NCI-H2107 (cell line): ENCODE measurements at places on chromosomes 1 and 21.
A peak's percentile ranks its signal among the peaks of the same experiment; 100 is the strongest.

GRCh38 chr1:7265771-7266371 is 480.6 kb downstream of the CAMTA1 start:
- no peak for DNase-seq

- DNase-seq, result no peak
Observed at GRCh38 chr1:69940816-69941215, 264.6 kb downstream of the LRRC40 start.

DNA sequence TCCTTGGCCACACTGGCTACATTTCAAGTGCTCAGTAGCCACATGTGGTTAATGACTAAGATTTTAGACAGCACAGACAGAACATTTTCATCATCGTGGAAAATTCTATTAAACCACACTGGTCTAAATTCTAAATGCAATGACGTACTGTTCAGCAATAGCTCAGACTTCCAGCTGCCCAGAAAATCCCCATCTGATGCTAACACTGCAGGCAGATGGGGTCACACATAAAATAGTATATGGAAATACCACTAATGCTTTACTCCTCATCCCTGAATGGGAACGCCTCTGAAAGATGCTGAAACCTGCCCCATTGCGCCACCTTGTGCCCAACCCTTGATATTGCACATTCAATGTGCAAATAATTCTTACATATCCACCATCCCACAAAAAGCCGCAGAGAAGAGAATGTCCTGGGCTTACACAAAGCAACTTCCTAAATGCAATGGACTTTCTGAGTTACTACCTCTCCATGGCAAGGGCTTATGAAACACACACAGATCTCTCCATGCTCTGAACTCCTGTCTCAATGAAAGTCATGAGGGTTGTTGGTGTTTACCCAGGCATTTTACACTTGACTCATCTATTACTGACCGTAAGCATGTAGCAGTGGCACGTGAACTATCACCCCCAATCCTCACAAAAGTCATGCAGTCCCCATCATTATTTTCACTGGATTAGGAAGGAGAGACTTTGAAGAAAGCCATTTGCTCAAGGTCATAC is 20.3 kb upstream of the SLC5A9 start:
- peak; percentile 49 for DNase-seq

DNA sequence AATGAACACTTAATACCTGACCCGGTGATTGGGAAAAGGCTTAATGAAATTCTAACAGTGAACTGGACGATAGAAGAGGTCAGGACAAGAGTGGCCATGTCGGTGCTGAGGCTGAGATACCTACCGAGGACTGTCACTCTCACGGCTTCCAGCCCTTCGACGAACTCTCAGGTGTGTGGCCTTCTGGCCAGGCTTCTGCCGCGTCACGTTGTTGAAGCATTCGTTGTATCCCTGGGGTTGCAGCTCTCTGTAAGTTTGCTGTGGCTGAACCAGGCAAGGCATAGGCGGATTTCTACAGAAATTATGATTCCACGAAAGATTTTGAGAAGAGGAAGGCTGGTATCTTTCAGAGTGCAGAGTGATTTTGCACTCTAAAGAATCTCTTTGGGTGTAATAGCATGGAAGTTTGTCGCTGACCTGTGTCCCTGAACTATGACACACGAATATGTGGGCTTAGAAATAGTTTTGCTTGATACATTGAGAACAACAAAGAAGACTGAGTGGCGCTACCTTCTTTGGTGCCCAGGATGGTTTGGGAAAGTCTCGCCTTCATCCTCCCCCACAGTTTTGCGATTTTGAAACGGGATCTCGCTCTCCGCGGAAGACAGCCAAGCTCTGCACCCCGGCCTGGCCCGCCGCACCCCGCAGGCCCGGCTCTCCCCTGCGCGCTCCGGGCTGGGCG is 403 bp upstream of the EPHX4 start:
- no peak for DNase-seq

DNA sequence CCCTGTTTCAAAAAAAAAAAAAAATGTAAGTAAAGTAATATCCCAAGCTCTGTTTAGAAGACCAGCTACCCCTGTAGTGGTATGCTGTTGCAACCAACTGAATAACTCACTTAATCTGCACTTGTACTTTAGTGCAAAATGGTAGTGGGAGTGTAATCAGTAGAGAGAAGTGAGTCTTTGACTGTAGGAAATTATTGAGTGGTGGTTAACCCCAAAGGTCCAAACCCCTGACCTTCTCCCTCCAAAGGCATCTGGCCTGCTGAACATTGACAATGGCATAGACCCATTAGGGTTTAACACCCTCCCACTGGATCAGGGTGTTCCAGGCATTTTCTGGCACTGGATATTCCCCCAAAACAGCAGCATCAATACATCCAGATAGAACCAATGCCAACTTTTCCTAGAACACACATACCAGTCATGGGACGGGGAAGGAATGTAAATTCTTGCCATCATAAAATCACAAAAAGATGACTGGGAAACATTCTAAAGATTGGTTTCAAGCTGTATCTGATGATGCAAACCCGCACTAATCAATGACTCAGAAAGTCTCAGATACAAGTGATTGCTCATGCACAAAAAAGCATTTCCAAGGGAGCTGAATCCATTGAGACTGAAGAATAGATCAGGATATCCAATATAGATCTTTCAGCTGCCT is 110.3 kb downstream of the MRPL39 start:
- DNase-seq, result no peak

DNA sequence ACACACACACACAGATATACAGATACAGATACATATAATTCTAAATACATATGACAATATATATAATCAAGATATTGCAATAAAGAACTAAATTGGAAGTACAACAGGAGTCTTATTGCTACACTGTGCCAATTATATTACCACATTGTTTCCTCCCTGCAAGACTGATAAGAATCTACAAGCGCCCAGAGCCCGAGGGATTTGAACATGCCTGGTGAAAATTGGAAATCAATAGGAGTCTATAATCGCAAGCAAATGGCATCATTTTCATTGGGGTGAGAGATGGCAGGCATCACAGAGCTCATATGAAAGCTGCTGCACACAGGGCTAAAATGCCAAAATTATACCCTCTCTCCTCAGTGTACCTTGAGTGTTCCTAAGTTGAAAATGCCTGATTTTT is 152.9 kb upstream of the PTBP2 start:
- DNase-seq, result no peak

DNA sequence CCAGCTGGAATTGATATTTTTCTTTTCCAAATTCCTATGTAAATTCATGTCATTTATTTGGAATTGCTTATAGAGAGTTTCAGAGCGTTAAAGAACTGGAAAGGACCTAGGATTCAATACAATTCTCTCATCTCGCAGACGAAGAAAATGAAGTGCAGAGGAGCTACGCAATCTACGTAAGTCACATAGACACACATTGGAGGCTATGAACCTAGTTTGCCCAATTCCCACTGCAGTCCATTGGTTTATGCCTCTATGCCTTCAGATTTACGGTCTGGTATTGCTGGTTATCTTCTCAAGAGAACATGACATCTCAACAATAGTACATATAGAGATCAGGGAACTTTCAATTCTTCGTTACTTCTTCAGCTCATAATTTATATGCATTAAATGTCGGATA is 971 bp upstream of the RNF2 start:
- no peak for DNase-seq

GRCh38 chr1:41476807-41477361 is 7.6 kb downstream of the EDN2 start:
- DNase-seq, result peak; percentile 65

DNA sequence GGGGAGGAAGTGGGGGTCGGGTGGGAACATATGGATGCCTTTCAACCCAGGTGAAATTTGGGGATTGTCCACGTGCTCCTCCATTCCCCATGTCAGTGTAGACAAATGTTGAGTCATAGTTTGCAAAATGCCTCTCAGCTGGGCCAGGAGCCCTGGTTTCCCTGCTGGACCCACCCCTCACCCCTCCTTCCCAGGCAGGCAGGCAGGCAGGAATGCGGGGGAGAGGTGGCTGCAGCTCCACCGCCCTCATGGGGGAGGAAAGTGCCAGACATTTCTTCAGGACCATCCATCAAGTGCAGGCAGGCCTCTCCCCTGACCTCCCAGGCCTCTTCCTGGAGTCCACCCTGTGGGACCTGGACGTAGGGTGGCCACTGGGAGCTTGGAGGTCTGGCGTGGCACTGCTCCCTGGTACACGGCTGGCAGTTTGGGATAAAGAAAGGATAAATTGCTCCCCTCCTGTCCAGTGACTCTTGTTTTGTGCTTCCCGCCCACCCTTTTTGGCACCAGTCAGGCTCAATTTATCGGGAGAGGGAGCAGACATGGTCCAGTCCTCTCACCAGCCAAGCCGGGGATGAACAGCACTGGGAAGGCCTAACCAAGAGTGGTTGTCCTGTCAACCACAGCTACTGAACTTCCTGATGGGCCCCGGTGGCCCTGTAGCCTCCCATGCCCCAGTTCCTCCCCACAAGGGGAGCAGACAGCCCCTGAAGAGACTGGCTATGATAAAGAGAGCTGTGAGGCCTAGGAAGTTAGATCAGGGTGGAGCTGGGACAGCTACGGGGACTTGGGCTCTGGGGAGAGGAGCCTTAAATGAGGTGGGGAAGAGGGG is 18.9 kb downstream of the NPR1 start:
- no peak for DNase-seq

DNA sequence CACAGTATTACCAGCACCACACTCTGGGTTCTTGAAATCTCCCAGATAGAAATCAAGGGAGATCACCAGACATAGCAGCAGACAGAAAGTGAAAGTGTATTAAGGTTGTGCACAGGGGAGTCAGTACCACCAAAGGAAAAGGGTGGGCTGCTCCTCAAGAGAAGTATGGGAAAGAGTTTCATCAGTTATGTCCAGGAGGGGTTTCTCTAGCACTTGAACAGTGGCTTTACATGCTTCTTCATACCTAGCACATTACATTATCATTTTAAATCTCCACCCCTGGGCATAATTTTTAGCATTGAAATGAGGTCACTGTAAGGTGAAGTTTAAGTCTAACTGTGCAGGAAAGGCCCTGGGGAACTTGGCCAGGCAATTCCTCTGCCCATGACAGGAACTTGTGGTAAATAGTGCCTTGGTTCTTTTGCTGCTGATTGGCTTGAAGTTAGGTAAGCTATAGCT is 601.0 kb downstream of the NUF2 start:
- no peak for DNase-seq

DNA sequence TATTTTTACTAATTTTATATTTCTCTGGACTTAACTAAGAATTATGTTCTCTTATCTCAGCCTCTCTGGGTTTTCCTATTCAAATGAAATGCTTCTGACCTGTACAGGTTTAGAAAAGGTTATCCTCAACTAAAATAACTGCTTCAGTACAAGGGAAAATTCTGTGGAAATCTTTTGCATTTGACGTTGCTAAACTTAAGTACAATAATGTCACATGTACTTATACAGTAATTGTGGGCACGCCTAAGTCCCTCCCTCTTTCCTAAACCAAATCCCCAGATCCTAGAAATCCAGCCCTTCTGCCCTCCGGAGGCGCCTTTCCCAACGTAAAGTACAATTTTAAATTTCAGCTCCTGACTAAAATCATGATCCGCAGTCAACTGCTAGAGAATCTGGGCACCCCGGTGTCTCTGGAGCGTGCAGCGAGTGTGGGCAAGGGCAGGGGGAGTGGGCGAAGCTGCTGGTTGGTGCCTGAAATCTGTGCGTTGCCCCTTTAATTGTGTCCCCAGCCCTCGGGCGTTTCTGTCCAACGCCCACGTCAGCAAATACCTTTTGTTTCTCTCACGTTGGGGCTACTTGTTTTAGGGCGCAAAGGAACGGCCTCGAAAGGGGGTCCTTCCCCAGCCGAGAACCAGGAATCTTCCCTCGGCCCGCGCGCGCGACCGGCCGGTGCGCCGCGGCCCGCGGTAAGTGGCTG is at the start of gene ZBTB8A:
Gene ZBTB8A, plus strand, starts transcription at position 541 of the 697 bp plus-strand sequence. CDS start 53,505 bp downstream, outside the sequence.
- DNase-seq, result peak; percentile 34

DNA sequence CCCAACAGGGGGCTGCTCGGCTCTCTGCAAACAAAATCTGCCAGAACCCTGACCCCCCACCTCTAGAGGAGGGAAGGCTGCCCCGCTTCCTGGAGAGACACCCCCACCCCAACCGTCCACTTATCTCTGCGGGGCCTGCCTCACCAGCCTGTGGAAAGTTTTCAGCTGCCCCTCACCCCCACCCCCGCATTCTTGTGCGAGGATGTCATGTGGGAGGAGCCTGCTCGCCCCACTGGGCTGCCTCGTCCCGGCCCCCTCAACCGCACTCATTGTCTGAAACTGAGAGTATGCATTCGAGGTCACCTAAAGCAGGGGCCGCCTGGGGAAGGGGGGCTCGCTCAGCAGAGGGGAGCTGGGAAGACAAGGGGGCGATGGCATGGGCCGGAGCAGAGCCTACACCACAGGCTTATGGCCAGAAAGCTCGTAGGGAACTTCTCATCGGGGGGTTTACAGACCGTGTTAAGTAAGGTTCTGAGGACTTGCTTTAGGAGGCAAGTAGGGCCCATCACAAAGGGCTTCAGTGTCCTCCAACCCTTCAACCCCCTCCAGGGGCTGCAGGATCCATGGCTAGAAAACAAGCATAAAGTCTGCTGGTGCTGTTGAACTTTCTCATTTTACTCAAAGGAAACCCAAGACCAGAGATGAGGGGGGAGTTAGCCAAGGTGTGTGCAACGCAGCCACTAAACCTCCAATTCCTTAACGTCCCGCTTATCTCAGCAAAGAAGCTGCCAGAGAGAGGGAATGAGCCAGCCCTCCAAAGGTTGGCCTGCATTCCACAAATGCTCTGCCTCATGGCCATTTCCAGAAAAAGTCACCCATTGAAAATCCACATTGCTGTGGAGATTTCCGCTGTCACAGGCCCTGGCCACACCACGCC is 9.4 kb downstream of the EPHA2 start:
- DNase-seq, result no peak

- no peak for DNase-seq
Observed at GRCh38 chr1:47229886-47230691, 1.9 kb downstream of the TAL1 start.

DNA sequence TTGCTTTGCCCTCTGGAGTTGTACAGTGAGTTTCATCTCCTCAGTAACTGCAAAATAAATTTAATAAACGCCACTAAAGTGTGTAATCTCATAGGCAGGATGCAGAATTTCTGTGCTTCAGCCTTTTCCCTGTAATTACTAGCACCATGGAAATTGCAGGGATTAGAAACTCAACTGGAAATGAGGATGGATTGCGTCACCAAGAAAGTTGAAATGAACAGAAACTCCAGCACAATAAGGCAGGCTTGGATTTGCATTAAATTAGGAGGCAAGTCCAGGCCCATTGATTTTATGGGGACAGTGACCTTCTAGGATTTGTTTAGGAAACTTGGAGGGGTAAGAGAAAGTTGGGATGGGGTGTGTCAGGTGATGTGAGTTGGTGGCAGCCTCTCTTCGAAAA is 197.5 kb downstream of the PTPRU start:
- no peak for DNase-seq
